ENCODE measurements at places on chromosomes 6 and 20.

GRCh38 chr6:14848019-14848418, 397.9 kb upstream of the JARID2 start:
- DNase-seq: no peak

GRCh38 chr6:42279144-42279781, 61.6 kb upstream of the MRPS10 start:
- DNase-seq: no peak

DNA sequence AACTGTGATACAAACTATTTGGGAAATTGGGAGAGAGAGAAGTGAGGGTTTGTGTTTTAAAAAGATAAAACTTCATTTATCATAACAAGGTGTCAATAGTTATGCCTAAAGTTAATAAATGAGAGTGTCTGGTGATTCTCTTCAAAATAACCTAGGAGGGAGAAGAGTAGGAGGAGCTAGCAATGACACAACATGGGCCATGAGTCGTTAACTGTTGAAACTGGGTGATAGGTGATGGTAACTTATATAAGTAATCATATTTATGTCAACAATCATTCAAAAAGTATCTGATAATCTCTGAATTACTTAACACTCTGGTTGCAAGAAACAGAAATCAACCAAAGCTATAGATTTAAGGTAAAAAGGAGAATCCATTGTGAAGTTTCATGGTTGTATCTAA, 46.8 kb upstream of the INSM1 start:
- DNase-seq: no peak

DNA sequence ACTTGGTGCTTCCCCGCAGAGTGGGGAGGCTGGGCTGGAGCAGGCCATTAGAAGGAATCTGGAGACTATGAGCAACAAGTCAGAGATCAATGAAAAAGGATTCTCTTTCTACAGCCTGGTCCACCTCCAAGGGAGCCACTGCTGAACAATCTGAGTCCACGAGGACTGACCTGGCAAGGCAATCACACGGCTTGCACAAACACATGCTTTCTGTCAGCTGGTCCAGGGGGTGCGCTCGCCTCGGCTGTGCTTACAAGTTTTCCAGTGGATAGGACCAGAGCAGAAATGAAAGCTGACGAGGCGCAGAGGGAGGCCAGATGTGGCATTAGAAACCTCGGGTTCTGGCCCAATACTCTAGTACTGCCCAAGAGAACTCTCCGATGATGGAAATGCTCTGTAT, 18.1 kb downstream of the KCNK5 start:
- no peak for DNase-seq

GRCh38 chr20:17566345-17566744, 3.5 kb upstream of the DSTN start:
- no peak for DNase-seq

DNA sequence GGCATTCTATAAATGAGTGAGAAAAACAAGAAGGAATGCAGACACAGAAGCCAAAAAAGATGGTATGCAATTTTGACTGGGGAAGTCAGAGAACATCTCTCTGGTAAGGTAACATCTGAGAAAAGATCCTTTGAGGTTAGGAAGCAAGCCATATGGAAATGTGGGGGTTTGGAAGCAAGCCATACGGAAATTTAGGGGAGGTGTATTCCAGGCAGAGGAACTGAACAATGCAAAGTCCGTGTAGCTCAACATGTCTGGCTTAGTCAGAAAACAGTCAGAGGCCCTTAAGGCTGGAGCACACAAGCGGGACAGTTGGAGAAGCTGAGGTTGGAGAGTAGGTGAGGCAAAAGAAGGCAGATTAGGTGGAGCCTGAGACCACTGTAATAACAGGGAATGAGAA, 35.3 kb downstream of the RALGAPA2 start:
- no peak for DNase-seq

DNA sequence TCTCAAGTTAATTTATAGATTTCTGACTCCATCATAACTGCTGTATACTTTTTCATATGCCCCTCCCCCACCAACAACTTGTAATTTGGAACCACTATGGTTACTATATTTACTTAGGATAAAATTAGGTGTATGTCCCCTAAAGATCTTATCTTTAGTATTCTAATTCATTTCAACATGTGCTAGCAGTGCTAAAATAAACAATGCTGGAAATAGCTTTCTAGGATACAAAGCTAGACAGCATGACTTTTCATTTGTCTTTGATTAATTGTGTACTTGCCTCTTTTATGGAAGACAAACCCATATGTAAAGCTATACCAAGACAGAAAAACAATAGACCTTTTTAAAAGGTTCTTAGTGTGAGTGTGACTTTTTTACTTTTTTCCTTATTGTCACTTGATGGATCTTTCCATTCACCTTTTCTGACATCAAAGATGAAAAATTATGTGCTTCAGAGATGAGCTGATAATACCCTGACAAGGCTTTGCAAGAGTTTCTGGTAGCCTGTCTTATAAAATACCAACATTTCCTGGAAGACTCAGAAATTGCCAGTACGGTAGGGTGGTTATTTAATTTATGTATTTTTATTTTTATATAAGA, 31.2 kb upstream of the POPDC3 start:
- DNase-seq: no peak

- no peak for DNase-seq
Observed at GRCh38 chr20:22924046-22924737, 110.9 kb upstream of the SSTR4 start.

DNA sequence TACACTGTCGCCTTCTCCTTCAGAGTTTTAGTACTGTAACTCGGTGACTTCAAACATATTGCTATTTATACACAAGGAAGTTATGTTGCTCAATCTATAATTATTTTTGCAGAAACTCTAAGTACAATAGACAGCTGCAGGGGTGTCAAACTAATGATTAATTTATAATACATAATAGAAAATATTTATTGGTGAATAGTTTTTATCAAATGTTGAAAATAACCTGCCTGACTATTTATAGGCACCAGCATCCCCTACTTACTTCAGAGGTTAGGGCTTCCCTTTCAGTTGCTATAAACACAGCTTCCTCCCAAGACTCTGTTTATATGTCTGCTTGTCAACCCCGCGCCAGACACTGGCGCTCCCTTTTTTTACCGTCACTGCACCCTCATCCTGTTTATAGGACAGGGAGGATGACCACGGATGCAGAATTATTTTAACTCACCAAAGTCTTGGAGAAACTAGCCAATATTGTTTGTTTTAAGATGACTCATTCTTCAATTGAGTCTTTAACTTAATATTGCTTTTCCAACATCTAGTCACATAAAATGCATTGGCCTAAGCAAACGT, 225.0 kb downstream of the ALDH8A1 start:
- no peak for DNase-seq

DNA sequence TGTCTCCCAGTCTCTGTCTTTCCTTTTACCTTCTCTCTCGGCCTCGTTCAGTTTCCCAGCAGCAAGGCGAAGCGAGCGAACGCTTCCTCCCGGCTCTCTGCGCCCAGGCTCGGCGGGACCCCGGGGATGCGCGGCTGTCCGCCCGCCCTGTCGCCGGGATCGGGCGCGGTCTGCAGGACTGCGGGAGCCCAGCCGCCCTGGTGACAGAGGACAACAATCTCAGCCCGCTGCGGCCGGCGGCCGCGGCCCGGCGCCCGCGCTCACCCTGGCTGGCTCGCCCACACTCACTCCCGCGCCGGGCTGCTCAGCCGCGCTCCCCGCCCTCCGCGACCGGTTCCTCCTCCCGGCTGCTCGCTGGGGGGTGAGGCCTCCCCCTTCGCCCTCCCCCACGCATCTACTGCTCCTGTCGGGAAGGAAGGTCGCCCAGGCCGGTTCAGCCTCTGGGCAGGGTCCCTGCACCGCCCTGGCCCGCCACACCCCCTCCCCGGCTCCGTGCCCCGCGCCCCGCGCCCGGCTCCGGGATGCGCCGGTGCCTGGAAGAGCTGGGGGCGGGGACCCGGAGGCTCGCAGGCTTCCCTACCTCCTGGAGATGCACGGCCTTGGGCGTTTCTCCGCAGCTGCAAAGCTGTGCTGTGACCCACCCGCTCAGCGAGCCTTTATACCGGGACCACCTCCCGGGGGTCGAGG, 410 bp downstream of the SYNE1 start:
- DNase-seq: no peak

- no peak for DNase-seq
Observed at GRCh38 chr20:19827818-19828217, 69.8 kb downstream of the RIN2 start.

- DNase-seq: no peak
Observed at GRCh38 chr6:87630746-87631145, 40.8 kb downstream of the ORC3 start.

DNA sequence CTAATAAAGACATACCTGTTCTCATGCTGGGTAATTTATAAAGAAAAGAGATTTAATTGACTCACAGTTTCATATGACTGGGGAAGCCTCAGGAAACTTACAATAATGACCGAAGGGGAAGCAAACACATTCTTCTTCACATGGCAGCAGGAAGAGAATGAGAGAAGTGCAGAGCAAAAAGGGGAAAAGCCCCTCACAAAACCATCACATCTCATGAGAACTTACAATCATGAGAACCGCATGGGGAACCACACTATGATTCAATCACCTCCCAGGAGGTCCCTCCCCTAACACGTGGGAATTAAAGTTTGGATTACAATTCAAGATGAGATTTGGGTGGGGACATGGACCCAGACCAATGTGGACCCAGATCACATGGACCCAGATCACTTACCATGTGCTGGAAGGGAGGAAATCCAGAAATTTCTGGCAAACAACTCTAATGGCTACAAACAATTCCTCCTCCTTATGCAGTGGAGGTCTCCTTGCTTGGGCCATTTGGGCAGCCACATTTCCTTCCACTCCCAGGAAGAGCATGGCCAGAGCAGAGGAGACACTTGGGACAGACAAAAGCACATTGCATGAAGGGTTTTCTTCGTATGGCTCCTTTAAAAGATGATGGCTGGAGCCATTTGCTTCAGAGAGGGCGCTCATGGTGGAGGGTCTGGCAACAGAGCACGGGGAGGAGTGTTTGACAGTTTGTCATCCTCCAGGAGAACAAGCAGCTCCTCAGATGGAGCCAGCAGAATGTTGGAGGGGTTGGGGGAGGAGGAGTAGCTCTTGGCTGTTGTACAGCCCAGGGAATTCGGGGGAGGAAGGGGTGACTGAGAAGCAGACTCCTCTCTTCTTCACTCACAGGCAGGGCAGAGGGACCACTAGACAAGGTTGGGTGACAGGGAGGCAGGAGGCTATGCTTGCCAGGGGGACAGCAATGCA, 30.4 kb downstream of the SERPINB9 start:
- DNase-seq: no peak

DNA sequence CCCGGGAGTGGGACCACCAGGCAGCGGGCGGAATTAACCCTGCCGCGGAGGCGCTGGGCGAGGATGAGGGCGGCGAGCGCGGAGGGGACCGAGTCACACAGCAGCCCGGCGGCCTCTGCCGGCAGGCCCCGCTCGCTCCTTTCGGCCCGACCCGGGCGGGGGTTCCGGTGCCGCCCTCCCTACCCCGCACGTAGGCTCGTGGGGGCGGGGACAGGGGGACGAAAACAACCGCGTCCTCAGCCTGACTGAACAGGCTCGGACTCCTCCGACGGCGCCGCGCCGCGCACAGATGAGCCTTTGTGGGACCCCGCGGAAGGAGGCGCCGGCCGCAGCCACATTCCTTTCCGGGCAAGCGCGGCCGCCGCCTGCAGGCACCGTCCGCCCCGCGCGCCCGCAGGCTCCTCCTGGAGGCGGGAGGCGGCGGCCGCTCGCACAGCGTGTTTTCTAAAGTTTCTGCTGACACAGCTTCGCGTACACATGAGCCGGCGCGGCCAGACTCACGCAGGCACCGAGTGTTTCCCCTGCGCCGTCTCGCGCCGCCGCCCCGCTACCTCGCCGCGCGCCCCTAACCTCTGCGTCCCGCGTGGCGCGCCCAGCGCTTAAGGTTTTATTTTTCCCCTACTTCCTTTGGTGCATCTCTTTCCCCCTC, 244.3 kb downstream of the ARID1B start:
- DNase-seq: peak; percentile 86

DNA sequence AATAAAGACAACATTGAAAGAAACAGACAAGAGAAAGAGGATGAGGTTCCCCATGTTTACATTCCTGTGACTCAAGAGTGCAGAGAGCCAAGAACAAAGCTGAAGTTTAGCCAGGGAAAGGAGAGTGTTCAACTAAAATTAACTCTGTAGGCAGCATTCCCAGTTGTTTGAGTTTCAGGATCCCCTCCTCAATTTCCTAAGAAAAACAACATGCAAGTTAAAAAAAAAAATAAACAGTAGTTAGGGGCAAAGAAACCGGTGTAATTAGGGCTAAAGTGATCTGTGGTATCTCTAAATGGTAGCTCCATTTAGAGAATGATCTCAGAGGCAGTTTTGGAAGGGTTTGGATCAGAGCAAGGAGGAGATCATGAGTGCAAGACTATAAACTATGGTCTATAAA, 30.9 kb upstream of the RAB23 start:
- no peak for DNase-seq

DNA sequence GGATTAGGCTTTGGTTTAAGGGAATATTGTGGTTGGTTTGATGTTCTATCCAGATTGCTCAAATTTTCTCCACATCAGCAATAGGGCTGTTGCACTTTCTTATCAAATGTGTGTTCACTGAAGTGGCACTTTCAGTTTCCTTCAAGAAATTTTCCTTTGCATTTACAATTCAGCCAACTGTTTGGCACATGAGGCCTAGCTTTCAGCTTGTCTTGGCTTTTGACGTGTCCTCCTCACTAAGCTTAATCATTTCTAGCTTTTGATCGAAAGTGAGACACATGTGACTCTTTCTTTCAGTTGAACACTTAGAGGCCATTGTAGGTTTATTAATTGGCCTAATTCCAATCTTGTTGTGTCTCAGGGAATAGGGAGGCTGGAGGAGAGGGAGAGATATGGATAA, 104.8 kb downstream of the FLRT3 start:
- DNase-seq: no peak

- no peak for DNase-seq
Observed at GRCh38 chr6:125769147-125769783, 19.8 kb downstream of the HEY2 start.

- no peak for DNase-seq
Observed at GRCh38 chr20:59195316-59195993, 31.8 kb downstream of the ZNF831 start.

- DNase-seq: no peak
Observed at GRCh38 chr6:71913444-71914234, 27.3 kb downstream of the RIMS1 start.

DNA sequence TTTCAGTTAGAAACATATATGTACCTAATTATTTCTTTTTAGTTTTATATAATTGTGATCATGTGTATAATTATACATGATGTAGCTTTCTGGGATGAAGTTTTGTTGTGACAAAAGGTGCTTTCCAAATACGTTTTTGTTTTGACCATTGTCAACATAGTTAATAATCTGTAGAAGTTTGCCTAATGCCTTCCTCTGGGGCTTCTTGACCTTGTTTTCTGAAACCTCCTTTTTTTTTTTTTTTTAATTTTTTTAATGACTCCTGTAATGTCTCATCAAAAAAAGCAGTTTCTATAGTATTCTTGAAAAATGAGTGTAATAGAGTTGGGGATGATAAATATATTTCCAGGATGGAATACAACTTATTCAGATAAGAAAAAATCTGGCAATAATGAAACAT, 434.7 kb upstream of the SOX4 start:
- no peak for DNase-seq

Data from KG1 (cell line).